Activated CD4-positive, alpha-beta T cell treated with anti-CD3 and anti-CD28 coated beads, Interleukin-2, amount 10 ng/mL, durations not matched to agents 24 days and 14 days (primary cell): ENCODE measurements at places on chromosomes 1 and 21.

GRCh38 chr1:156172696-156173470 is 19.5 kb downstream of the SEMA4A start:
- H3K27me3 ChIP-seq = no peaks in the 10 kb centered on the region
- H3K4me1 ChIP-seq = peaks cover 8% of the 10 kb centered on the region
- H3K36me3 ChIP-seq = no peaks in the 10 kb centered on the region
- no peak for DNase-seq

DNA sequence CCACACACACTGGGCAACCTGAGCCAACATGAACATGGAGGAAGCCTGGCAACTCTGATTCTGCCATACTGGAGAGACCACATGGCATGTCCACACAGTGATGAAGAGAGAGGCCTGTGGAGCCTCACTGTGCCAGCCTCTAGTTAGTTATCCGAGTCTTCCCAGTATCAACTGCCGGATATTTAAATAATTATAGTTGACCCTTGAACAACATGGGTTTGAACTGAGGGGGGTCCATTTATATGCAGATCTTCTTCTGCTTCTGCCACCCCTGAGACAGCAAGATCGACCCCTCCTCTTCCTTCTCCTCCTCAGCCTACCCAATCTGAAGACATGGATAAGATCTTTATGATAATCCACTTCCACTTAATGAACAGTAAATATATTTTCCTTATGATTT is 27.8 kb downstream of the DDAH1 start:
- no peak overlapping the region for H3K4me3 ChIP-seq
- H3K4me1 ChIP-seq = no peaks in the 10 kb centered on the region
- no peak for DNase-seq
- H3K27ac ChIP-seq = no peak overlapping the region
- peaks cover 2% of the 10 kb centered on the region for H3K27me3 ChIP-seq

DNA sequence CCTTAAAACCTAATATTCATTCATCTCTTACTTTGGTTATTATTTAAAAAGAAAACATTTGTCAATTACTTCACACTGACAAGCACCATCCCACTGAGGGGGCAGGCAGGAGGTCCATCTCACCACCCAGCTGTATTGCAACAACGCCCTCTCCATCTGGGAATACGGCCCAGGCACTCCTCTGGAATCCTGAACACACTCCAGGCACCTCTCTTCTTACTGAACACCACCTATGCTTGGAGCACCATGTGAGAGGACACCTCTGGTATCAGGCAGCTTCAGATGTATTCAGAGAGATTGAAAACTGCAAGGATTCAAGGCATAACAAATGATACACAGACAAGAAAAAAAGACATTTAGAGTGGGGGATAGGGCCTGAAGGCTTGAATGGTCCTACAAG is 147.1 kb downstream of the CACNA1E start:
- H3K4me3 ChIP-seq = no peak overlapping the region
- DNase-seq = no peak
- H3K27ac ChIP-seq = no peak overlapping the region
- peaks cover 5% of the 10 kb centered on the region for H3K27me3 ChIP-seq

DNA sequence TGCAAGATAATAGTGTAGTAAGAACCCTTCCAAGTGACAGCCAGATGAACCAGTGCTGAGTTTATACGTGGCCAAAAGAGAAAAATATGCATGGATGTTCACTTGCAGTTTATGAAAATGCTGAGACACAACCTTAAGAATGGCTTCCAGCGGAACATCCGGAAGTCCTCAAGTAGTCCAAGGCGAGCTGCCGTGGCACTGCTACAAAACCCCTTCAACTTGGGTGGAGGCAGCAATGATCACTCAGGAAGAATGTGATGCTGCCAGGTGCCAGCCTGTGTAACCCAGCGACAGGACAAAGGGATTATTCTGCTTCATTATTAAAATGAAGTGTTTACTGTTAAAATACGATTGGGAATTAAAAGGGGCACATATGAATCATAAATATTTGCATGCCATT is 179.6 kb downstream of the RUNX1 start:
- no peak for DNase-seq
- no peaks in the 10 kb centered on the region for H3K27me3 ChIP-seq
- H3K27ac ChIP-seq = no peak overlapping the region
- peaks cover 62% of the 10 kb centered on the region for H3K36me3 ChIP-seq
- H3K4me3 ChIP-seq = no peak overlapping the region

- no peaks in the 10 kb centered on the region for H3K36me3 ChIP-seq
- no peak overlapping the region for H3K27ac ChIP-seq
- DNase-seq = no peak
- peaks cover 2% of the 10 kb centered on the region for H3K27me3 ChIP-seq
Measured at GRCh38 chr1:96524100-96524499, 197.5 kb upstream of the PTBP2 start.
